ENCODE measurements at places on chromosomes 6 and 20. TPM values are rescaled to one million over a fixed set of nuclear protein-coding genes. Genes with fewer than 3 reads are reported as not detected.

TRERF1 gene
- 8.9 TPM for polyA plus RNA-seq

TCEA2 gene
- 170 TPM for polyA plus RNA-seq

NOX3 gene
- polyA plus RNA-seq = not detected

PPP1R3G gene
- 3.3 TPM for polyA plus RNA-seq

KIFC1 gene
- 25.9 TPM for polyA plus RNA-seq

TUBB2B gene
- 1,520 TPM for polyA plus RNA-seq

NEURL2 gene
- 3.6 TPM for polyA plus RNA-seq

RNF39 gene
- polyA plus RNA-seq = 2.2 TPM

LY86 gene
- polyA plus RNA-seq = 7.2 TPM

FARS2 gene
- 16.9 TPM for polyA plus RNA-seq

RGL2 gene
- 119 TPM for polyA plus RNA-seq

IPCEF1 gene
- 7.0 TPM for polyA plus RNA-seq

BCAS1 gene
- 402 TPM for polyA plus RNA-seq

GZF1 gene
- polyA plus RNA-seq = 22.7 TPM

HCRTR2 gene
- 6.1 TPM for polyA plus RNA-seq

MACROD2 gene
- 21.4 TPM for polyA plus RNA-seq

DCDC2 gene
- polyA plus RNA-seq = 3.4 TPM

MCCD1 gene
- not detected for polyA plus RNA-seq

WFDC12 gene
- polyA plus RNA-seq = not detected

SNPH gene
- polyA plus RNA-seq = 42.3 TPM

C20orf204 gene
- 1.3 TPM for polyA plus RNA-seq

PRDM1 gene
- polyA plus RNA-seq = 1.8 TPM

FAM217A gene
- 1.0 TPM for polyA plus RNA-seq

GPANK1 gene
- 16.9 TPM for polyA plus RNA-seq

ZBTB22 gene
- 25.4 TPM for polyA plus RNA-seq

OR2B6 gene
- polyA plus RNA-seq = not detected

COX4I2 gene
- 0.62 TPM for polyA plus RNA-seq

METTL24 gene
- 3.9 TPM for polyA plus RNA-seq

LGSN gene
- 0.11 TPM for polyA plus RNA-seq

OR12D3 gene
- polyA plus RNA-seq = not detected
